LNCaP clone FGC (cell line): ENCODE measurements at places on chromosomes 7 and 10.

- peak; percentile 37 for DNase-seq
Observed at GRCh38 chr7:77542895-77543294, 5.8 kb downstream of the PTPN12 start.

DNA sequence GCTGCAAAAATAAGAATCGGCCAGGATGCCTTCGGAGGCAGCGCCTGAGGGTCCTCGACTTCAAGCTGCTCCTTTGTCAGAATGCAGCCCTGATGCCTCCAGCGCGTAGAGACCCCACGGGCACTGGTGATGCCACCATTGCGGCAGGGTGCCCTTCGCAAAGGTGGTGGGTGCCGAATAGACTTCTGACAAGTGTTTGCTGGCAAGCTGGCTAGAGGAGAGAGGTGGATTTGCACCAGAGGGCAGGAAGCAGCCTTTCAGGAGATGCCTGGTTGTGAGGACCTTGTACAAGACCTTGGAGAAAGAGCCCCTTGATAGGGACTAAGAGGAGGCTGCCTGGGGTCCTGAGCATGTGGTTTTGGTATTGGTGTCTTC lies 103.2 kb upstream of the PPIF start:
- no peak for DNase-seq

- no peak for DNase-seq
Observed at GRCh38 chr10:42985436-42986316, 91.2 kb upstream of the RET start.

DNA sequence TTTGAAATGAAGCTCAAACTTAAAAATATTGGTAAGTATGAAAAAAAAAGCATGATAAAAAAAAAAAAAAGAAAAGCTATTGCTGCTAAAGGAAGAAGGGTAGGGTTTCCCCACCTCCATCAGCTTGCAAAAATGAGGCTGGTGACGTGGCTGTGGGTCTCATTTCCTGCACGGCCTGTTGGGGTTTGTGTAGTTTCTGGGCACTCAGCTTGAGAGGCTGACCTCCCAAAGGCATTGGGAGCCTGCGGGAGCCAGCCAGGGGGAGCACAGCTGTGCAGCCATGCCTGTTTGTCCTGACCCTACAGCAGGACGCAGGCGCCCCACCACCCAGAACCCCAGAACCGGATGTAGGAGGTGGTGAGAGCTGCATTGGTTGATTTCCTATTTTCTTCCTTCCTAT lies 48.8 kb upstream of the CARD11 start:
- no peak for DNase-seq

DNA sequence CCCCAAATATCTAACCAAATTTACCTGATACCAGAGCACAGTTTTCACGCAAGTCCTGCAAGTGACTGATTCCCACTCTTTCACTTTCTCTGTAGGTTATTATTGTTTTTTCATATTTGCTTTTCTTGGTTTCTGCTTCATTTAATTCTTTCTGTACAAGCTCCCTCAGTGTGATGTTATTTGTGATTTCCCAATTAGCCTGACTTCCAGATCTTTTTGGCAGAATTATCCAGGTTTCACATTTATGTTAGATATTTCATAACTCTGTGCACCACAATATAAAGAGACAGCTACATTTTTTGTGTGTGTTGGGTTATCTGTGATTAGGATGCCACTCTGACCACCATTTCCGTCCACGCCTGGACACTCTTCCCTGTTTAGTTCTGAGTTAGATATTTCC lies 381.5 kb upstream of the CNTNAP2 start:
- DNase-seq = no peak

DNA sequence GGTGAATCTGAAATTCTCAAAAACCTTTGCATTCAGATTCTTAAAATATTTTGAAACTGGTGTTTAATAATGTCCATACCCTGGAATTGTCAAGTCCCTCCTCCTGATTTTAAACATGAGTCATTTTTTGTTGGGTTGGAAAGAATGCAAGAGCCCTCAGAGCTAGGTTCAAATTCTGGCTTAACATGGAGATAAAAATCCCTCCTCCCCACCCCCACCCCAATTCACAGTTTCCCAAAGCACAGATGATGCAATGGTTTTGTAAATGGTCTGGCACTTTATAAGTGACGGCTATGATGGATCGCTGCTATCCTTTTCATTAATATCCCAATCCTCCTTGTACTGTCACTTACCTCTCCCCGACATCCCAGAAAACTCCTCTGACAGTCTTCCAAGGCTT lies 332.8 kb downstream of the PLXNA4 start:
- DNase-seq = no peak

GRCh38 chr10:98953251-98953650 lies 282.4 kb downstream of the HPSE2 start:
- DNase-seq = no peak

DNA sequence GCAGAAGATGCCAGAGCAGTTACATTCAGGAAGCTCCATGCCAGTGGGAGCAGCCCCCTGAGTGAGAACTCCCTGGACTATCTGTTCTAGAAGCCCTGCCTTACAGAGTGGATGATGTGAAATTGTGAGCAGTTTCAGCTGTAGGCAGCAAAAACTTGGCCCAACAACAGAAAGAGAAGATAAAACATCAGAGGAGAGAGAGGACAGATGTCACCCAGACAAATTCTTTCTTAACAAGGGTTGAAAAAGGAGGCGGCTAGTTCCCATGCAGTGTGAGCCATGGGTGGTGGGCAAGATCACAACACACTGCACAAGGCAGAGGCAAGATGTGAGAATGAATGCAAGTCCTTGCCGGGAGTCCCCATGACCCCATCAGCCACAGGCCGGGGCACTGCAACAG lies 46.6 kb upstream of the FXYD4 start:
- no peak for DNase-seq

DNA sequence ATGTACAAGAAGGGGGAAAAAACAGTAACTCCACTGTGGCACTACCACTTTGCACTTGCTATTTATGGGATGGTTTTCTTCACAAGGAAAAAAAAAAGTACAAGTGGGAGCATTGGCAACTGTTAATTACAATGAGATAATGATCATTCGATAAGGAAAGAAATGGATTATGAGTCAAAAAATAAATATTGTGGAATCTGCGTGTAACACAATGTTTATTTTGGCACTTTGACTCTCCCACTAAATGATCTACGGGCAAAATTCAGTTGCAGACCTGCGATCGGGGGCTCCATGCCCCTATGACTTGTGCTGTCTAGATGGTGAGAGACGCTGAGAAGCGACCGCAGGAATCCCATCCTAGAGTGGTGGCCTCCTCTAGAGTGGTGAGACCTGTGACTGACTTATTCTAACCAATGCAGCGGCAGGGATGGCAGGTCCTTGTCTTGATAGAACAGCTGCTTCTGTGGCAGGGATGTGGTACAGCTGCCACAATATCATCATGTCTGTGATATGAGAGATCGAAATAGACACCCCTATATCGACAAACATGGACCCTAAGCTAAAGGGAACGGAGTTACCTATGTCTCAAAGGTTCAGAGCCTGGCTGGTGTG lies 345.0 kb upstream of the KLF6 start:
- DNase-seq = peak; percentile 67

DNA sequence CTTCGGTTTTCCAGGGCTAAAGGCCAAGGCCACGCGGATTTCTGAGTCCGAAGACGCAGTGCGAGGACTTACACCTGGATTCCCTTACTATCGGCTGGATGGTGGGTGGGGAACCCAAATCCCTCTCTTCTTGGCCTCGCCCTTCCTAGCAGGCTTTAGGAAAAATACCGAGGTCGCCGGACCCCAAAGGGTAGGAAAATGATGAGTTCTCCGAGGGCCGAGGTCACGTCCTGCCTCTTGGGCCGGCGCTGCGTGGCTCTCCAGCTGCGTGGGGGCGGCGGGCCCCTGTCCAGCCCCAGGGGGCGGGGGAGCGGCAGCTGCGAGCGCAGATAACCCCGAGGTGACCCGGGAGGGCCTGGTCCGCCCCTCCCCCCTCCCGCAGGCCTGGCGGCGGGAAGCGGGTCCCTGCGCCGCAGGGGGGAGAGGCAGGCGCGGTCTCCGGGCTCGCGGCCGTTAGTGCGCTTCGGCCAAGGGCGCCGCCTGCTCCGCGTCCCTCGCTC lies 805 bp upstream of the HMX3 start:
- no peak for DNase-seq

- no peak for DNase-seq
Observed at GRCh38 chr10:95661818-95662217, 5.3 kb upstream of the ALDH18A1 start.

DNA sequence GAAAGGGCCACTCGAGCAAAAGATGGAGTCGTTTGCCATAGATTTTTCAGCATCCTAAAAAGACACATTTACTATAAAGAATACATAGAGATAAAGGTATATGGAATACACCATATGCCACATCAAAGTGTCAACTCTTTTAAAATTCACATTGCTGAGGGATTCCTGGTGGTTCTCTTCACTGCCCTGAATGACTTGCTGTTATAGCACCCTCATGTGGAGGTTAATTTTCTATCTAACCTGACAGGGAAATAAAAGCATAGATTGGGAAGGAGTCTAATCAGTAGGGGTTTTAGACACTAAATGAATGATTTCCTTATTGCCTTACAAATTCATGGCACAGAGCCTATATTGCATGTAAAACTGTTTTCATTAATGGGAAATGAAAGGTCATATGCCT lies 25.9 kb downstream of the DNAH11 start:
- DNase-seq = no peak

DNA sequence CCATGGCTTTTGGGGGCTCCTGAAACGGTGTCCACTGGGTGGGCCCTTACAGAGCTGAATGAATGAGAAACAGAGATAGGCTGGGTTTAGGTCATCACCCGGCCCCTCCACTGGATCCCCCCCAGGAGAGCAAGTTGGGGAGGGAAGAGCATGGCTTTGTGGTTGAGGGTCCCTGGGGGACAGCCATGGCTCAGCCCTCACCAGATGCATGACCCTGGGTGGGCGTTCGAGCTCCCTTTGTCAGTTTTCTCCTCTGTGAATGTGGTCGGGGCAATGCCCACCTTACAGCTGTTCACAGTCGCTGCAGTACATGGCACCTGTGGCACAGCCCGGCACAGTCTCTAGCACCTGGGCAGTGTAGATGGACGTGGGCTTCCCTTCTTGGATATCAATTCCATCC lies 40.6 kb upstream of the CXCL12 start:
- DNase-seq = no peak

DNA sequence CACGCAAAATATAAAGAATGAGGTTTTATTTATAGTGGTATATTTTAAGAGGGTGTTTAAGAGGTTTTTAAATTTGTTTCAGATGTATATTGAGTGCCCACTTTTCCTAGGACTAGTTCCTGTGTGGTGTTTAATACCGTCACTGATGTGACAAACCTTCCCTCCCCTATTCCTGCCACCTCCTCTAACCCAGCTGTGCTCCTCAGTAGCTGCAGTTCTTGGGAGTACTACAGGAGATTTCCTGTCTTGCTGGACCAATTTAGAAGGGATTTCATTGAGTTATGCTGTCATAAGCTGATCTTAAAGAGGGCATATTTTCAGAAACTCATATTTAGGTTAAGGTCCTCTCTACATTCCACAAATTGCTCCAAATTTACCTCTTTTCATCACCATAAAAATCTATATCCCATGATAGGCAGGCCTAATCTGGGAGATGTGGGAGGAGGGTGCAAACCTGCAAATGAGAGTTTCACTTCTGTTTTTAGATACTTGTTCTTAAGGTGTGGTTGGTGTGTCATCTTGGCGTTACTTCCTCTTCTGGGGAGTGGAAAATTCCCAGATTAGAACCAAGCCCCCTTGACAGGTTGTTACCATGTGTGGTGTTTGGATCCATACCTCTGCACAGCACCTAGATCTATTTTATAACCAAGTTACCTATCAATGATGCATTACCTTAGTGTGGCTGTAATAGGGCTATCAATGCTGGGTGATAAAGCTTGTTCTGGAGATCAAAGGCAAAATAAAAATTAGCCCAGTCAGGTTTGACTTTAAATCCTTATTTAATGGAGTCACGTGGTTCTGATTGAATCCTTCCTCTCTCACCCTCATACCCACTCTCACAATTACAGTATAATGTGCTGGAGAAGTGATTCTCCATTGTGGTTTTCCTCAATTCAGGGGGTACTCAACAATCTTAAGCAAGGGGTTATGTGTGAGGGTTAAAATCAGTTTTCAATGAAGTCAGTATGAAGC lies 141.1 kb downstream of the CDK14 start:
- no peak for DNase-seq

DNA sequence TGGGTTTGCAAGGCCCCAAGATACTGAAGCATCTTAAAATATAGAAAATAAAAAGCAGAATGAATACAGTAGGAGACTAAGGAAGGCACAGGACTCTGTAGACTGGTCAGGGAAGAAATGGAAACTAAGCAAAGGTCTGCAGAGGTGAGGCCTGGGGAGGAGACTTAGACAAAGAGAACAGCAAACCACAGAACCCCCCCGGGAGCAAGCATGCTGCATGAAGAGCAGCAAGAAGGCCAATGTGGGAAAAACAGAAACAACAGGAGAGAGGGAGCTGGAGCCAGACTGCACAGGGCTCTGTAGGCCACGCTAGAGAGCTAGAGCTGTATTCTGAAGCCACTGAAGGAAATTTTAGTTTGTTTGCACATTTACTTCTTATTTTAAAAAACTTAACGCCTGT lies 45.7 kb upstream of the ARID5B start:
- no peak for DNase-seq

- DNase-seq = peak; percentile 36
Observed at GRCh38 chr7:42285383-42285824, 48.4 kb upstream of the GLI3 start.

DNA sequence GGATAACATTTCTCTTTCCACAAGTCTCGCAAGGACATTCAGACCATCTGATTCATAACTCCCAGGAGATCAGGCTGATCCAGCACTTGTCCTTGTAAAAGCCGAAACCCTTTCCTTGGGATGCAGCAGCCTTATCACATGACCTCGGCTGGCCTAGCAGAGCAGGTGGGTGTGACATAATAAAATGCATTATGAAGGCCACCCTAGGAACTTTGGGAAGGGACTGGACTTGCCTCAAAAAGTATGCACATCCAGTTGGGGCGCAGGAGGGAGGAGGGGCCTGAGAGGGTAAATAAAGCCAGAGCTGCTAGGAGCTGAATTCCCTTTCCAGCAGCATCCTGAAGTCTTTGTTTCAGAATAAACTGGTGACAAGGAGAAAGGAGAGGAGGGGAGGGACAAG lies 260.8 kb downstream of the SNX13 start:
- DNase-seq = no peak

- DNase-seq = no peak
Observed at GRCh38 chr10:60043561-60044241, 137.3 kb upstream of the CCDC6 start.

GRCh38 chr7:102320181-102320580 lies 33.5 kb downstream of the SH2B2 start:
- DNase-seq = no peak

GRCh38 chr10:122113161-122113944 lies 124.4 kb downstream of the TACC2 start:
- DNase-seq = peak; percentile 50

DNA sequence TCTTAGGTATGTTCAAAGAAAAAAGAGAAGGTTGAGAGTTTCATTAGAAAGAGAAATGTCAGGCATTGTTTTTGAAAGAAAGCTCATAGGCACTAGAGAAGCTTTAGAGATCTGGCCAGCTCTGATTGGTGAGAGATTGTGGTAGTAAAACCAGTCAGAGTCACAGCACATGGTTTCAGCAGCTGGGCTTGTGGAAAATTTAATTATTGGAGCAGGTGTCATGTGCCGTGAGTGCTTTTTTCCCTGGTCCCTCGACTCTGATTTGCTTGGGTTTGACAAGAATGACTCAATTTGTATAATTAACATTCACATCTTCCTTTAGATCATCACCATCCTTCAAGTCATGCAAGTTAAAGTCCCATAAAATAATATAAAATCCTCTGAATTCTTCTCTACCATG lies 35.2 kb downstream of the MRPL32 start:
- no peak for DNase-seq

GRCh38 chr10:36450380-36450779 lies 675.0 kb upstream of the ANKRD30A start:
- DNase-seq = no peak

GRCh38 chr10:19572056-19572455 lies 244.2 kb upstream of the PLXDC2 start:
- no peak for DNase-seq
